ENCODE measurements at places on chromosomes 12 and 14.

- no peak for DNase-seq
These were observed 10.1 kb upstream of the DLGAP5 start for GRCh38 chr14:55201219-55202101.

DNA sequence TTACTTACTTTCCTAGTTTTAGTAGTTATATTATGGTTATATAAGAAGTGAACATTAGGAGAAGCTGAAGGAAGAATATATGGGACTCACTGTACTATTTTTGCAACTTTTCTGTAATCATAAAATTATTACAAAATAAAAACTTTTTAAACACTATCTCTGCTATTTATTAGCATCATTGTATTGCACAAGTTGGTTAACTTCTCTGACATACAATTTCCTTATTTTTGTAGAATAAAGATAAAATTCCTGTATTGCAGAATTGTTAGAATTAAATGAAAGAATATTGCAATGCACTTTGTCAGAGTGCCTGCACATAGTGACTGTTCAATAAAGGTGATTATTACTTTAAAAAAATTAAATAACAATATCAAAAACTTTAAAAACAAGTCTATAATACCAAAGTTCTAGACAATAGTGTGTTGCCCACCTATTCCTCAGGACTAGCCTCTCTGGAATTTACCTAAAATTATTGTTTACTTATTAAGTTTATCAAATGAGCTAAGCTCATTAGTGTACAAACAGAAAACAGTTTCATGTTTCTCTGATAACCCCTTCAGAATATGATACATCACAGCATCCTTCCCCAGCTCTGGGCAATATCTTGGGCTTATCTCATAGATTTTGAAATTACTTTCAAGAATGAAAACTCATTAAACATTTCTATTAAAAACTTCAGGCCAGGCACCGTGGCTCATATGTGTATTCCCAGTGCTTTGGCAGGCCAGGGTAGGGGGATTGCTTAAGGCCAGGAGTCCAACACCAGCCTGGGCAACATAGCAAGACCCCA, 77.4 kb upstream of the TMPO start:
- no peak for DNase-seq

DNA sequence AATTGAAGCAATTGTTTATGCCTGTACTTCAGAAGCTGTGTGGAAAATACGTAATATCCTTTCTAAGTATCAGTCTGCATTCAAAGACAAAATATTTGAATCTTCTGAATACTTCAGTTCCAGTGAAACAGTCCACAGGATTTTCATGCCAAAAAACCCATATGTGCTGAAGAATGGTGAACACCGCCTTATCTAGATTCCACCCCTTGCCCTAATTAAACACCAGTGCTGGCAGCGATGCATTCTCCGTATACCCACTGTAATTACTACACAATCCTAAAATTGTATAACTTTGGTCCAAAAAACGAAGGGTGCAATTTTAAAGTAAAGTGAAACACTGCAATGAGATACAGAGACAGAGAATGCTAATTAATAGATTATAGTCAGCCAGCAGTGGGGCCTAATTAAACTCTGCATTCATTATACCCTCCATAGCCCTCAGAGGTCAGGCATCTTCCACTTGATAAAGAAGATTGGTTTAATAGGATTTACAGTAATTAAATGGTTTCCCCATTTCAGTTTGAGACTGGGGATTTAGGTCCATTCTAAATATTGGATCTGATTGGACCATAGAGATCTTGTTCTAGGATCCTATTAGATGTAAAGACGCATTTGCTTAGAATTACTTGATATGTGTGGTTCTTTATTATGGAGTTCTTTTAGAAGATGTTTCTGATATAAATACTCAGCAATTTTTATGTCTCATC, 43.9 kb downstream of the ERC1 start:
- no peak for DNase-seq

DNA sequence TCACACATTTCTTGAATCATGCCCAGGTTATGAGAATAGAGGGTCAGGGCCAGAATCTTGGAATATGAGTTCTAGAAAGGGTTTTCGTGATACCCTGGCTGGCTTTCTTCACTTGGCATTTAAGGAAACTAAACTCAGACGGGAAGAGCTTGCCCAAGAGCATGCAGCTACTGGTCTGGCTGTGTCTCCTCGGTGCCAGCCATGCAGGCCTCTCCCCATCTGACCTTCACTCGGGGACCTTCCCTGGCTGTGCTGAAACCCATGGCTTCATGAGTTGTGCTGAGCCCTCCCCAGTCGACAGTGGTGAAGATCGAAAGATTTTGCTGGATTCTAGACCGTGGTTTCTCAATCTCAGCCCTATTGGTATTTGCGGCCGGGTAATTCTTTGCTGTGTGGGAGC, 38.0 kb downstream of the FOXN3 start:
- no peak for DNase-seq

DNA sequence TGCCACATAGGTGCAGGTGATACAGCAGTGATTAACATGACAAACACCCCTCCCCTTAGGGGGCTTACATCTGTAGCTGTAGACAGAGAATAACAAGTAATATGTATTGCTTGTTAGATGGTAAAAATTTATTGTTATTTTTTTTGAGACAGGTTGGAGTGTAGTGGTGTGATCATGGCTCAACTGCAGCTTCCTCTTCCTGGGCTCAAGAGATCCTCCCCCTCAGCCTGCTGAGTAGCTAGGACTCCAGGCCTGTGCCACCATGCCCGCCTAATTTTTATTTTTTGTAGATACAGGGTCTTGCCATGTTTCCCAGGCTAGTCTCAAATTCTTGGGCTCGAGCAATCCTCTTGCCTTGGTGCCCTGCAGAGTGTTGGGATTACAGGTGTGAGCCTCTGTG, 19.8 kb downstream of the DIP2B start:
- no peak for DNase-seq

- DNase-seq = no peak
These were observed 859.3 kb upstream of the ATXN7L3B start for GRCh38 chr12:73678335-73678734.

GRCh38 chr14:81137316-81137715, 83.4 kb downstream of the GTF2A1 start:
- DNase-seq = no peak

DNA sequence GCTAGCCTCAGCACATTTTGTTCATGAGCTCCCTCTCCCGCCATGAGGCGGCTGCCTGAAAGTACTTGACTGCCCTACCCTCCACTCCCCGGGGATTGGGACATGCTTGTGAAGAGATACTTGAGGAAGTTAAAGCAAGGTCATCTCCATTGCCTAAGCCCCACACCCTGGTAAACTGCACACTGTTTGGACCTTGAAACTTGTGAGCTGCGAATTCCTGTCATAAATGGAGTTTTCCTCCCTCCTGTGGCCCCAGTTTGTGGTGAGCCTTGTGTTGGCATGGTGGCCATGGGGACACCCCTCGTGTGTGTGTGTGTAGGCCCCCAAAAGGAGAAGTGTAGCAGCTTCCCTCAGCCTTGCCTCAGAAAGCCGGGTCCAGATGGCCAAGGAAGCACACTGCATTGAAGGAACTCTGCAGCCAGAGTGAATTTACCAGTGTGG, 395.5 kb downstream of the ZFP36L1 start:
- DNase-seq = no peak

GRCh38 chr14:85853996-85854526, 324.1 kb downstream of the FLRT2 start:
- DNase-seq = no peak

DNA sequence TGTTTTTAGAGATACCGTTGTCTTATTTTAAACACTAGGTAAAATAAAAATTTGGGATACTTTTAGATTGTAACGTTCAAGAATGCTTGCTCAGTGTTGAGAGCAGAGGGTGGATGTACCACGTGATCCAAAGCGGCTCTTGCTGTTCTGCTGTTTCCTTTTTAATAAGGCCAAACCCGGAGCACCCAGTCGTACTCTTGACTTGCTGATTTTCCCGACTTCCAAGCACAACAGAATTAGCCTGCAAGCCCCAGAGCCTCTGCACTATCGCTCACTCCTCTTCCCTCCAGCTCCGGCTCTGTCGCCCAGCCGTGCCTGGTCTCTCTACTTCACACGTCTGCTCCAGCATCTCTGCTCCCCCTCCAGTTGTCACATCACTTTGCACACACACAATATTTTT, 77.3 kb downstream of the EMP1 start:
- no peak for DNase-seq

- no peak for DNase-seq
These were observed 32.5 kb downstream of the PAWR start for GRCh38 chr12:79658221-79658620.

- DNase-seq = no peak
These were observed 93.8 kb downstream of the CPSF2 start for GRCh38 chr14:92215579-92215978.

DNA sequence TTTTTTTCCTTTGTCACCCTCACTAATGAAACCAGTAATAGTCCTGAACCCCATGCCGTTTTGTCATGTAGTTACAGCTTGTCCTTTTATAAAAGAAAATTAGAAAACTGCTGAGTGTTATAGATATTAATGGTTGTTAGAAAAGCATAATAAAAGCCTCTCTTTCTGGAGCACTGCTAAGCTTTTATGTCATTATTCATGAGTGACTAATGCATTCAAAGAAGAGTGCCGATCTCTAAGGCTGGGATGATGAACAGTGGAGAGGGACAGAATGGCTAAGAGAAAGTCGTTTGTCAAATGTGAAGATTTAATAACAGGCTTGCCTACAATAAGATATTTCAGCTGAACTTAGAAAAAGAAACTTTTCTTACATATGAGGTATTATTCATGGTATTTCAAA, 121.6 kb downstream of the MGAT4C start:
- no peak for DNase-seq

DNA sequence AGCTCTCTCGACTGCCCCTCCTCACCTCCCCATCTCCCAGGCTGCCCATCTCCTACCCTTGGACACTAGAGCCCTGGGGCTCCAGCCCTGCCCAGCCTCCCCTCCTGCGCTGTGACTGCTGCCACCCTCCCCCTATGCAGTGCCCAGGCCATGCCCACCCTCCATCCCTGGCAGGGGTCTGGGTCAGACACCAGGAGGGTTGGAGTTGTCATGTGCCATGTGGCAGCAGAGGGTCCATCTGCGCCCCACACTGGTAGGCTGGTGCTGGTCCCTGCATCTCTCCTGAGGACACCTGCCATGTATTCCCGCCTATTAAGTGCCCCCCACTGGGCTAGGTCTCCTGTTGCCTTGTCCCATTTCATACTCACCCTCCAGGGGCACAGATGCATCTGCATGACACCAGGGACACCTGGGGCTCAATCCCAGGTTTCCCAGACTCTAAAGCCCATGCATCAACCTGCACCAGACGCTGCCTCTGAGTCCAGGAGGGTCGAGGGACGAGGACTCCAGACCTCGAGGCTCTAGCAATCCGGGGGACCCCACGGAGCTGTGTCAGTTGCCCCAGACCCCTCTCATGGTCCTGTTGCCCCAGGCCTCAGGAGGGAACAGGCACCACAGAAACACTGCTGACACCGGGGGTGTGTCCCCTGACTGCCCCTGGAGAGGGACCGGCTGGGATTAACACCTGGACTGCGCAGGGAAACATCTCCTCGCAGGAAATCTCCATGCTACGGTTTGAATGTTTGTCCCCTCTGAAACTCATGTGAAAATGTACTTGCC, 23.4 kb upstream of the SFSWAP start:
- DNase-seq = no peak

DNA sequence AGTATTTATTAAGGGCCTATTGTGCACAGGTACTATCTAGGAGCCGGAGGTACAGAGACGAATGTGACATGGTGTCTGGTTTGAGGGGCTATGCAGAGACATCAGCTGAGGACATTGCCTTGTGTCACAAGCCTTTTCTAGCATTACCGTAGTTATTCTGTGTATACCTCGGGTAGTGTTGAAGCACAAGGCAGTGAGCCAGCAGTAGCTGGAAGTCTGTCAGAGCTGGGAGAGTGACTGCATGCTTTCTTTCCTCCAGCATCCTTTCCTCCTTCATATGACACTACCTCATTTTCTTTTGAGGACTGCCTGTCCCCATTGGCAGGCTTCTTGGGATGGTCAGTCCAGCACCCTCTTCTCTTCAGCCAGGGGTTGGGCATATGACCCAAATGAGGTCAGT, 77.0 kb downstream of the POLR3B start:
- DNase-seq = no peak

DNA sequence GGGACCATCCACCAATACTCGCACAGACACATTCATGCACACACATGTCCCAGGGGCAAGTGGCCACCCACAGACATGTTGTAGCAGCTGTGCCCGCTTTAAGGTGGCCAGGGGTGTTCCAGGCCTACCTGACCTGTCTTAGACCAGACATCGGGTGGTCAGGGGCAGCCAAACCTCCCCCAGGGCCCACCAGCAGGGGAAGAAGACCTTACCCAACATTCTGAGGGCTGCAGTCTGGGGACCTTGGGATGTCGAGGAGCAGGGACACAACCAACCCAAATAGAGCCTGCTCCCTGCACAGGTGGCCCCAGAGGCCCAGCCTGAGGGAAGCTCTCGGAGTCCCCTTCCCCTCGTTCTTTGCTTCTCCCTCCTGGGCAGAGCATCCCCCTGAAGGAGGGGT, 1.7 kb upstream of the TMEM119 start:
- no peak for DNase-seq

DNA sequence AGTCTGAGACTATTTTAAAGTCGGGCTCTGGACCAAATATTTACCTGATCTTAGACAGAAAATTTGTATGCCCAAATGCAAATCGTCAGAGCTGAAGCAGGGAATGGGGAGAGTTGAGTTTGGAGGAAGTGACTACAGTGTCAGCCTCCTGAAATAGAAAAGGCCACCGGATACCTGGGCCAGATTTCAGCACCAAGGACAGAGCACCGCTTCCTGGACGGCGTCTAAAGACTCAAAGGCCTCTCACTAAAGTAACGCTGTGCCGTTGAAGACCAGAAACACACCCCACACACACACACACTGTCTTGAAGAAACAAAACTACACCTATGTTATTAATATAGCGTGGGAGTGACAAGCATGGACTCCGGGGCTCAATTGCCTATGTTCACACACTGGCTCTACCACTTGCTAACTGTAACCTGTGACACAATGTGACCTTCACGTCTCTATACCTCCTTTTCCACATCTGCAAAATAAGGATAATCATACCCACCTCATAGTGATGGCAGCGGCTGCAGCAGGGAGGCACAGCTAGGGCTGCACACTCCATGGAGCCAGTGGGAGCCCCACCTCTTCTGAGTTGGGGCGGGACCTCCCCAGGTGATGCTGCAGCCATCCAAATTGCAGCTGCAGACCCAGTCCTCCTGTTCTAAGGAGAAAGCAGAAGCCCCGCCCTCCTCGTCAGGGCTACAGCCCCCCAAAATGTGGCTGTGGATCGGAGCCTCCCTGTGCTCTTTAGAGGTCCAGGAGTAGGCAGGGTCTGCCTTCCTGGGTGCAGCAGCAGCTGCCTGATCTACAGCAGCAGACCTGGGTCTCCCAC, 35.6 kb downstream of the KRT76 start:
- DNase-seq = peak; percentile 80

DNA sequence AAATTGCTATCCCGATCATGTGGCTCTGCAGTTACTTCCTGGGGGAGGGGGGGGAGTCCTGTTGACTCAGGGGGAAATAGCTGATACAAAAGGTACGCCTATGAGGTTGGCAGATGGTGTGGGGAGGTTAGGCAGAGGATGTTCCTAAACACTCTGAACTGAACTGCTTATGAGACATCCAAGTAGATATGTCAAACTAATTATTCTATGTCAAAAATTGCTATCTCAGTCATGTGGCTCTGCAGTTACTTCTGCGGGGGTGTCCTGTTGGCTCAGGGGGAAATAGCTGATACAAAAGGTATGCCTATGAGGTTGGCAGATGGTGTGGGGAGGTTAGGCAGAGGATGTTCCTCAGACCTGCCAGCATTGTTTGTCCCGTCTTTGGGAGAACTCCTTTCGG, 5.1 kb upstream of the VCPKMT start:
- DNase-seq = no peak

Measured in activated CD4-positive, alpha-beta T cell treated with anti-CD3 and anti-CD28 coated beads for 36 hours (primary cell).